ENCODE measurements at places on chromosomes 5 and 9.

- no peak for DNase-seq
Observed at GRCh38 chr5:150224483-150225027, 34.7 kb downstream of the SLC6A7 start.

DNA sequence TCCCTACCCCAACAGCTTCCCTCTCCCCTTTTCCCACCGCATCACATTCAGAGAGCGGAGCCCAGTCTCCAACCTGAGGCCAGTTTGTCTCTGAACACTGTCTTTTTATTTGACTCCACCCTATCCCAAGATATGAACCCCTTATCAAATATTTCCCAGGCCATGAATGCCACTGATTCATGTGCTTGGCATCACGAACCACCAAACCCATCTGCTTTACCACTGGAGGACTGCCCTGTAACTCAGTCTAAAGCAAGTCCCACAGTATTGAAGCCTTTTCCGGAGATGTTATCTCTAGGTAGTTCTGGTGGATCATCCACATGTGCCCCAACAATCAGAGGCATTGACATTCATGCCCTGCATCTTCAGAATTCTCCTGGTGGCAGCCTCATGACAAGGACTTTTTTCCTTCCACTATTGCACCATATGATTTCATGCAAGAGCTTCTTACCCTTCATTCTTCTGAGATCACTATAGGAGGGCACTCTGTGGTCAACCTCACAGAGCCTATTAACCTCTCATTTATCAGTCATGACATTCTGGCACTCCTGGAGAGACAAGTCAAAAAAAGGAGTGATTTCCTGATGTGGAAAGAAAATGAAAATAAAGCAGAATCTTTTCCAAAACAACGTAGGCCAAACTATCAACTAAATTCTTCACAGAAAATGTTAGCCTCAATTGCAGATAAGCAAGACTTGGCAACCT, 12.3 kb upstream of the SPATA31D4 start:
- DNase-seq: no peak

GRCh38 chr9:133269537-133270362, 5.3 kb downstream of the ABO start:
- DNase-seq: no peak

GRCh38 chr9:68895741-68896478, 118.0 kb downstream of the PRKACG start:
- no peak for DNase-seq

DNA sequence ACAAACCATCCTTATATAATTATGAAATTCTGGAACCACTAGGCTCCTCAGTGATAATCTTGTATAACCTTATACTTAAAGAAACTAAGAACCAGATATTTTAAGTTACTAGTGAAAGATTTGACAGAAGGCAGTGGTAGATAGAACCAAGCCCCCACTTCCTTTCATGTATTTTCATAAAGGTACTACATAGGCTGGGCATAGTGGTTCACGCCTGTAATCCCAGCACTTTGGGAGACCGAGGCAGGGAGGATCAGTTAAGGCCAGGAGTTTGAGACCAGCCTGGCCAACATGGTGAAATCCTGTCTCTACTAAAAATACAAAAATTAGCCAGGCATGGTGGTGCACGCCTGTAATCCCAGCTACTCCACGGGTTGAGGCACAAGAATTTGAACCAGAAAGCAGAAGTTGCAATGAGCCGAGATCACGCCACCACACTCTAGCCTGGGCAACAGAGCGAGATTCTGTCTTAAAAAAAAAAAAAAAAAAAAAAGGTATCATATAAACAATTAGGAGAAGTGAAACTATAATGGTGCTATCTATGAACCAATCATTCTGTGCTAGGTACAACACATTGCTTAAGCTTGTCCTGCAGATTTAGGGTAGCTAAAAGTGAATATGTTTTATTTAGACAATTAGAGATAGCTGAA, 27.9 kb upstream of the DTWD2 start:
- DNase-seq: no peak

GRCh38 chr5:116381201-116381600, 193.4 kb downstream of the SEMA6A start:
- no peak for DNase-seq

Measured in T-helper 22 cell (primary cell).